ENCODE measurements at places on chromosomes 12 and 14.

DNA sequence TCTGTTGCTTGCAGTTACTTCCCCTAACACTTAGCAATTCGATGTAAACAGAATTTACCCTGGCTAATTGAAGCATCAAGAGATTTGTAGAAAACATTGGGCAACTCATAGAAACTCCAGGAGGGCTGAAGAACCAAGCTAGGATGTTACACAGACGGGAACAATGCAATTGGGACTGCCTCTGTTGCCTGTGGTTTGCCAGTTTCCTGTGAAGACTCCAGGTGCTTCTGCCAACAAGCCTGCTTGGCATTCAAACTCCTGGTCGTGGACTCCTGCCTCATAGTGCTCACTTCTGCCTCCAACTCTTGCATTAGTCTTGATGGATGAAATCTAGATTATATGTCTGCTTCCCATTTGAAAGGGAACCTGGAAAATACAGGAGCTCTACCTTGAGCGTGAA lies 246.0 kb downstream of the BMP4 start:
- no peak for DNase-seq

DNA sequence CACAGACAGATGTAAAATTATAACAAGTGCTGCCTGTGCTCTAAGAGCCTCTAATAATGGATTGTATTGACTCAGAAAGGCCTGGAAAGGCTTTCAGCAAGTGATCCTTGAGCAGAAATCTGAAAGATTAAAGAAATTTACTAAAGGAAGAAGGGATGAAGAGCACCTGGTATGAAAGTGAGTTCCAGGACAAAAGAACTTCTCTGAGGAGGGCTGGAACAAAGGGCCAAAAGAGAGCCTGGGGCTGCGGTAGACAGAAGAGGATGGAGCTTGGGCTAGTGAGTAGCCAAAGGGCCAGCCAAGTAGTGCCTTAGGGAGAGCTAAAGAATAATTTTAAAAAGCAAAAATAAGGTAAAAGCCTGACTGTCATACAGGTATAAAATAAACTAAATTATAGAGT lies 44.0 kb downstream of the BCAT1 start:
- DNase-seq = no peak

DNA sequence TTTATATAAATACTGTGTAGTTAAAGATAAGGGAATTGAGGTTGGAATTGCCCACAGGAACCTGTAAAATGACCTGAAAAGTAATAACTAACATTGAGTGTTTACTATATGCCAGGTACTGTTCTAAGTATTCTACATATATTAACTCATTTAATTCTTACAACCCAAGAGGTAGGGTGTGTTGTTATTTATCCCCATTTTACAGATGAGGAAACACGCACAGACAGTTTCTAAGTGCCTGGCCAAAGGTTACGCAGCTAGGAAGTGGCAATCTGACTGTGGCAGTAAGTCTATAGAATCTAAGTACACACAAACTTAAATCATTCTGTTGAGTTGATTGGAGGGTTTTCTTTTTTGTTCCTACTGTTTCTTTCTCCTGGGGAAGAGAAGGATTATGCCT lies 1.1 kb upstream of the TSPAN31 start:
- no peak for DNase-seq

- DNase-seq = no peak
Observed at GRCh38 chr12:89307474-89308253, 44.6 kb downstream of the DUSP6 start.

DNA sequence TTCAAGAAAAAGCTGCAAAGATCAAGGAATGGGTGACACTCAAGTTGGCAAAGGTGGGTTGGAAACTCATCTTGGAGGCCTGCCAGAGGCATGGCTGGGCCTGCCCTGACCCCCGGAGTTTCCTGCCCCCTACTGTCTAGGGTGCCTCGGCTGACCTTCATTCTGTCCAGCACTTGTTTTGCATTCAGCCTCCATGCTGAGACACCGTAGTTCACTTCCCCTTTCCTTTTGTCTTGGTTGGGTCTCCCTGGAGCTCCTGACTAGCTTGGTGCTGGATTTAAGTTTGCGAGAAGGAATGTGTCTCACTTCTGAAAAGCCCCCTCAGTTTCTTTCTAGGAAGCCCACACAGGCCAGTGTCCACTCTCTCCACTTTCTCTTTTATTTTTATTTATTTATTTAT lies 26.5 kb downstream of the PLEKHH1 start:
- no peak for DNase-seq

DNA sequence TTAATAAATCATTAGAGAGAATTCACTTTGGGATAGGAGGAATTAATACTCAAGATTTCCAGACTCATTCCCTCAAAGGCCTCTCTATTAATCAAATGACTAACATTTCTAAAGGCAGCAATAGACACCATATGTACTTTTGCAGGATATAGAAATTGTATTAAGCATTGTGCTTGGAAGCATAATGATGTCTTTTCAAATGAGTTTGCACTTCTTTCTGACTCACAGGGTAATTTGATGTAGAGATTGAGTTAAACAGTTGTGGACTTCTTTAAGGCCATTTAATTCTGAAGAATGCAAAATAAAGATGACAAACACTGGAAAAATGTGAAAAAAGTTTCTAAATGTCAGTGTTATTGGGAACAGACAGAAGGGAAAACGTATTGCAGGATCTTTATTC lies 63.4 kb upstream of the CSRP2 start:
- no peak for DNase-seq

- DNase-seq = no peak
Observed at GRCh38 chr12:108663324-108664015, 29.8 kb upstream of the SELPLG start.

DNA sequence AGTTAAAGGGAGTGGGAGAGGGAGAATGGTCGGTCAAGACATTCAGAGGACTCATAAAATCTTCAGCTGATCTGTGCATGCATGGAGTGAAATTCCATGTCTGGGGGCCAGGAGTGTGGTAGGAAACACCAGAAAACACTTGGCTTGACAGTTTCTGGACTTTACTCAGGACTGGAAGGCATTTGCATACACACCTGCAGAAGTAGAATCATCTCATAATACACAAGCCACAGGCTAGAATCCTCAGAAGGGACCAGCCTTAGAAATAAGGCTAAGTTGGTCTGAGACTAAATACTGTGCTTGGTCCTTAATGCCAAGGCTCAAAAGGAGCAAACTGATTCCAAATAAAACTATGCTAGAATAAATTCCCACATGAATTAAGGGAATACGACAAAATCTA lies 328.1 kb upstream of the KITLG start:
- no peak for DNase-seq

DNA sequence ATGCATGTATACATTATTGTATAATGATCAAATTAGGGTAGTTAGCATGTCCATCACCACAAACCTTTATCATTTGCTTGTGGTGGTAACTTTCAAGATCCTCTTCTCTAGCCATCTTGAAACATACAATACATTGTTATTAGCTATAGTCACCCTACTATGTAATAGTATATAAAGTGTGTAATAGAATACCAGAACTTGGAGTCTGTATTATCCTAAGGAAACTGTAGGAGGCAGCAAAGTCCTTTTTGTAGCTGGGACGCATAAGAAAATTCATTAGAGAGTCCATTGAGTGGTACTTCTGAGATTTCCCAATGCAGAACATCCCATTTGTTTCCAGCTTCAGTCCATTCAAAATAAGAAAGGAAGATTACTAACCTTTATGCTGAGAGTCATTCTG lies 325.9 kb upstream of the LRFN5 start:
- DNase-seq = no peak

- no peak for DNase-seq
Observed at GRCh38 chr12:80857311-80857710, 80.4 kb downstream of the LIN7A start.

DNA sequence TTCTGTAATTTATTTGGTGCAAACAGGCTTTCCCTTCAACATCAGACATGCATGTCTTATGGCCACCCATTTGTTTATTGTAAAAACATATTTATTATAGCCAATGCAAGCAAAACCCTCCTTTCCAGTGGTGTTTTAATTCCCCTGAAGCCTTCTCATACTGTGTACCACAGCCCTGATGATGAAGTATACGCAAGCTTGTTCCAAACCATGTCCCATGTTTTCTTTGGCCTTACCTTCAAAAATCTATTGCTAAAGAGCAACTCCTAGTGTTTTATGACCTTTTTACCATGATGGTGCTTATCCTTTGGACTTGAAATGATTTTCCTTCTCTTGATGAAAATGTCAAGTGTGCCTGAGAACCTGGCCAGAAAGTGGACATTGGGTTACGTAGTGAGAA lies 85.9 kb upstream of the CCDC91 start:
- DNase-seq = no peak

GRCh38 chr12:55636853-55637252 lies at the start of gene OR10P1:
TSS of gene OR10P1 (plus strand) at chr12:55636892. CDS start at chr12:55636892, 0 bp downstream.
- no peak for DNase-seq

GRCh38 chr12:54158610-54159009 lies 30.2 kb downstream of the SMUG1 start:
- DNase-seq = no peak

DNA sequence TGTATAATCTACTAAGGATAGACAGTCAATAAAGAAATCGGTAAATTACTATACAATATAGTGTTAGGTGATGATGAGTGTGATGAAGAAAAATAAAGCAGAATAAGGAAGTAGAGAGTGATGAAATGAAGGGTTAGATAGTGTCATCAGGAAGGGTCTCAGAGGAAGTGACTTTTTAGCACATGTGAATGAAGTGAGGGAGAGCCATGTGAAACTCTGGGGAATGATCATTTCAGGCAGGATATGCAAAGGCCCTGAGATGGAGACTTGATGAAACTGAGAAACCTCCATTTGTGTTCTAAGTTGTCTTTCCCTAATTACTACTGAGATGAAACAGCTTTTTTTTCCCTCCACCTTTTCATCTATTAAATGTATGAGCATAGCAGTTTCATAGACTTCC lies 19.4 kb upstream of the GNPTAB start:
- DNase-seq = no peak

- DNase-seq = no peak
Observed at GRCh38 chr12:116002890-116003536, 274.5 kb downstream of the MED13L start.

GRCh38 chr14:50832935-50833630 lies 2.1 kb upstream of the NIN start:
- no peak for DNase-seq

DNA sequence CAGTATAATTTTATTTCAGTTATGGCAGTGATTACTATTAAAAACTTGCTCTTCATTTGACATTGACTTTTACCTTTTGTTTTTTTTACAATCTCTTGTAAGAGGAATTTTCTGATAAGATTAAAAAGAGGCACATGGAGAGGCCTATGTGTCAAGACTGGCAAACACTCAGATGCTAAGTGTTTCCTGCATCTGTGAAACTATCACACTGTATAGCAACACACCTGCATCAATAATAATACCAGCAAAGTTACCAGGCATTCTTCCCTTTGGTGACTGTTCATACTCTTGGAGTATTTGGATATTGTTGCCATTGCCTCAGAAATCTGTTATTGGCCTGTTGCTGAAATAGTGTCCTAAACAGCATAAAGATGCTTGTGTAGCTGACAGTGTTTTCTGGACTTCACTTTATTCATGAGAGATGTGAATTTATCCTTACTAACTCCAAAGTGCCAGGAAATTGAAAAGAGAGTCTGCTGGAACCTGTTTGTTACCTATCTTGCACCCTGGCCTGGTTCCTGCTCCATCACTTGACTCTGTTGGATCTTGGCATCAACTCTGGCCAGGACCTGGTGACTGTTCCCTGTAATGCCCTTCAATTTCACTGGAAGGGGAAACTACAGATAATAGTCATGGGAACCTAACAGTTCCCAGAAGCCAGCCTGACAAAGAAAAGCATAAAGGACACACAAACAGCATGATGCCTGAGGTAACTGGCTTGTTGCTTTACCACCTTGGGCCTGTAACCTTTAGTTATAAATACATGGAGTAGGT lies 19.8 kb downstream of the SLC16A7 start:
- no peak for DNase-seq

DNA sequence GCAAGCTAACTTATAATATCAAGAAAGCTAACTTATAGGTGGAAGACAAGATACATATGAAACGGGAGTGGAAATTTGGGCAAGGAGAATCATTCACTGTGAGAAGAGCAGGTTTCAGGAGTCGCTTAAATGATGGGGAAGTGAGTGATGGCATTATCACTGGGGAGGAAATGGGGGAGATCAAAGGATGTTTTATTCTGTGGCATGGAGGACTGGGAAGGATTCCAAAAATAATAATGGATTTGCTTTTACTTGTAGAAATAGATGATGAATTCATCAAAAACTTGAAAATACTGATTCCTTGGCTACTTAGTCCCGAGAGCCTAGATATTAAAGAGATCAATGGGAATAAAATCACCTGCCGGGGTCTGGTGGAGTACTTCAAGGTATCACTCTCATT lies 47.8 kb downstream of the SAV1 start:
- DNase-seq = no peak

DNA sequence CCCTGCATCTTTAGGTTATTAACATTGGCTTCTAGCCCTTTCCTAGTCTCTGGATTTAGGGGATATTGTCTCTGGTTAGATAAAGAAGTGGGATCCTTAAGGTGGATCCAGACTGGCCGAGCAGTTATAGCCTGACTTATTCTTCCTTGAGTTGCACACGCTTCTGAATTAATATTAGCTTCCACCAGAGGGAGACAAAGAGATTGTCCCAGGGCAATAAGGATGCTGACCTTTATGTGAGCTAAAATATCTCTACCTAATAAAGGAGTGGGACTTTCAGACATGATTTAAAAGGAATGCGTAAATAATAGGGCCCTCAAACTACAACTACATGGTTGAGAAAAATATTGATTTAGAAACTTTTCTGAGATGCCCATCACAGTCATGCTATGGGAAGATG lies 139.7 kb downstream of the SLCO1B3 start:
- DNase-seq = no peak
